Activated T-cell treated with anti-CD3 and anti-CD28 coated beads, Interleukin-2, amount 50 U/mL, for 4 hours (primary cell): ENCODE measurements at places on chromosomes 7 and 10. TPM values are rescaled to one million over a fixed set of nuclear protein-coding genes. Genes with fewer than 3 reads are reported as not detected.

Gene AVPI1
- 2.5 TPM for total RNA-seq

Gene CPA1
- total RNA-seq = 4.9 TPM

DNA sequence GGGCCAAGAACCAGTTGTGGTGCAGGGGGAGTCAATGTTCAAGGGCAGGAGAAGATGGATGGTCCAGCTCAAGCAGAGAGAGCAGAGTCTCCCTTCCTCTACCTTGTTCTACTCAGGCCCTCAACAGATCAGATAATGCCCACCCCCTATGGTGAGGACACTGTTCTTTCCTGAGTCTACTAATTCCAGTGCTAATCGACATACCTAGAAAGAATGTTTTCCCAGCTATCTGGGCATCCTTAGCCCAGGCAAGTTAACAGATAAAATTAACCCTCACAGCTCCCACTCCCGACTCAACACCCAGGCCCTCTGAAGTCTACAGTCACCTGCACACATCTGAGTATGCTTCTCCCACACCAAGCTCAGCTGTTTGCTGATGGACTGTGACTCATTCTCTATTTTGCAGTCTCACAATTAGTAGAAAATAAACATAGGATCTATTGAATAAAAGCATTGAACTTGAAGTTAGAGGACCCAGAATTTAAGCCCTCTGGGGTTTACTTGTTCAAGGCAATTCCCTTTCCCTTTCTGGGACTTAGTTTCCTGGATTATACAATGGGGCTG is 17.1 kb downstream of the COL13A1 start:
- no peak for DNase-seq

GRCh38 chr10:131269776-131270460 is 41.6 kb downstream of the TCERG1L start:
- no peak for DNase-seq

- DNase-seq = no peak
Observed at GRCh38 chr10:59173414-59173813, 3.0 kb upstream of the PHYHIPL start.

DNA sequence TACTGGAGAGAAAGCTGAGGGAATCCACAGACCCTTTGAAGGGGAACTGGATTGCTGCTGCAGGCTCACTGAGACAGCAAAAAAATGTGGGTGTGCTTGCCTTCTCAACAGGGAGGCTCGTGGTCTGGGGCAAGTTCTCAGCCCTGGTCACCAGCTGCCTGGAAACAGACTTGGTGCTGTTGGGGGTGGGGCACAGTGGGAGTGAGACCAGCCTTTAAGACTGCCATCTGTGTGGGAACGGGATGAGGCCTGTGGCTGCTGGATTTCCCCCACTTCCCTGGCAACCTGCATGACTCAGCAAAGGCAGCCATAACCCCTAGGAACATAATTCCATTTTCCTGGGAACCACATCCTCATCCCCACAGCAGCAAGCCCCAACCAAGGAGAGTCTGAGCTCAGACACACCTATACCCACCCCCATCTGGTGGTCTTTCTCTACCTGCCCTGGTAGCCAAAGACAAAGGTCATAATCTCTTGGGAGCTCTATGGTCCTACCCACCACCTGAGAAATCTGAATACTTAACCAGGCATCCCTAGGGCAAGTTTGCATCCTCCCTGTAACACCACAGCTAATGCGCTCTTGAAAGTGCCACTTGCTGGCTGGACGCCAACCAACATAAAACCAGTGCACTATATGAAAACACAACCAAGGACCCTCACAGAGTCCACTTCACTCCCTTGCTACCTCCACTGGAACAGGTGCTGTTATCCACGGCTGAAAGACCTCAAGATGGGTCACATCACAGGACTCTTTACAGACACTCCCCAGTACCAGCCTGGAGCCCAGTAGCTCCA is 45.0 kb upstream of the TFEC start:
- DNase-seq = no peak

- DNase-seq = no peak
Observed at GRCh38 chr7:148967602-148968001, 60.7 kb downstream of the PDIA4 start.

DNA sequence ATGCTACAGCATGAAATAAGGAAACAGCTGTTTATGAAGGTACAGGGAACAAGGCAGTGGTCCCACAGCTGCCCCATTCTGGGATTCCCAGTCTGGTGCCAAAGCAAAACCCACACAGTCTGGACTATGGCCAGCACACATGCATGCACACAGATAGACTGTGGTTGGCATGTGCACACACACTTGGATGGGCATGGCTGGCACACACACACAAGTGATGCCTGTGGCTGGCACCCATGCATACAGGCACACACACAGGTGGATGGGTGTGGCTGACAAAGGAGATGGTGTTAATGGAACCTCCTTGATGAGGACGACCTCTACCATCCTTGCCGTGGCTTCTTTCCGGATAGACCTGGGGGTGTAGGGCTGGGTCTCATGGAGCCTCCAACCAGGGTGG is 114.0 kb upstream of the LYZL2 start:
- DNase-seq = no peak

DNA sequence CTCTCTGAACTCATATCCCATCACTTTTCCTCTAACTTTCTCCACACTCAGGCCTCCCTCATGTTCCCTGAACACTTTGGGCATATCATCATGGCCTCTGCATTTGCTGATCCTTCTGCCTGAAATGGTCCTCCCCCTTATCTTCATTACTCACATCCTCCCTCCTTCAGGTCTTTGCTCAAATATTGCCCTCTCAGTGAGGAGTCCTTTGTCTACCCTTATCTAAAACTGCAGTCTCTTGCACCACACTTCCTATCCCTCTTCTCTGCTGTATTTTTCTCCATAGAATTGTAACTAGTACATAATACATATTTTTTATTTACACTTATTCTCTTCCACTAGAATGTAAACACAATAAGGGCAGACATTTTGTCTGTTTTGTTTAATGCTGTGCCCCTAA is 41.7 kb downstream of the DNAJC1 start:
- no peak for DNase-seq
